HTR-8/SVneo (cell line): ENCODE measurements at places on chromosomes 4 and X.

DNA sequence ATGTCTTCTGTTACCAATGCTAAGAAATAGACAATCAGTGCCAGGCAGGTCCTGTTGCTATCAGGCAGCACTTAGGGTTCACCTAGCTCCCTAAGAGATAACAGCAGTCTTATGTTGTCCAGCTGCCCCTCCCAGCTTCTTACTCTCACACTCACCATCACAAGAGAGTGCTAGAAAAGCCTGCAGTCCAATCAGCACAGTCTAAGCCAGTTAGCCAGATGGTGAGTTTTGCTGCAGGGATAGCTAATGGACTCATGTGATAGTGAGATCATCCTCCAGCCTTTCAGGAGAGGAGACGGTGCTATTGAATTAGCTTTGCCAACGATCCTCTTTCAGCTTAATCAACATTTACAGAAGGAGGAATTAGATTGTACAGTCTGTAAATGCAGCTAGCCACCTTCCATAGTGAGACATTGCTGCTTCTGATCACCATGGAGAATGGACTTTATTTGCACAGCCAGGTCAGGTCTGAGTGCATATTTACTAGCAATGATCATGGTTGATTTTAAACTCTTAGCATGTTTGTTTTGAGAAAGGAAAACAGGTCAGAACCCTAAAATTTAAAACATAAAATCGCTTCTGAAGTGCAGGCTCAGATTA, 438.3 kb downstream of the CENPC start:
- DNase-seq: no peak

DNA sequence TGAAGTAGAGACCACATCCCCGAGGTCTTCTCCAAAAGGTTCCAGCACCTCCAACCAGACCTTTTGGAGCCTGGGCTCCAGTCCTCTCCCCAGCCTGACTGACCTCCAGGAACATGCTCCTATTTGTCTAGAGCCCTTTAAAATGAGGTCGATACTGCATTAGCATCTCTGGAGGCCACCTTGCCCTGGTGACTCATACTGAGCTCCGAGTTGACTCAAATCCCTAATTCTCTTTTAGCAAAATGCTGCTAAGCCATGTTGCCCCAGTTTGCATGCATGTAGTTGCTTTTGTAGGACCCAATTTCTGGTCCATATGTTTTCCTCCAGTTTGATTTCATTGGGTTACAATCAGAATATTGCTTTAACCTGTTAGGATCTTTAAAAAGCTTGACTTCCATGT, 43.5 kb upstream of the CITED1 start:
- DNase-seq: no peak

DNA sequence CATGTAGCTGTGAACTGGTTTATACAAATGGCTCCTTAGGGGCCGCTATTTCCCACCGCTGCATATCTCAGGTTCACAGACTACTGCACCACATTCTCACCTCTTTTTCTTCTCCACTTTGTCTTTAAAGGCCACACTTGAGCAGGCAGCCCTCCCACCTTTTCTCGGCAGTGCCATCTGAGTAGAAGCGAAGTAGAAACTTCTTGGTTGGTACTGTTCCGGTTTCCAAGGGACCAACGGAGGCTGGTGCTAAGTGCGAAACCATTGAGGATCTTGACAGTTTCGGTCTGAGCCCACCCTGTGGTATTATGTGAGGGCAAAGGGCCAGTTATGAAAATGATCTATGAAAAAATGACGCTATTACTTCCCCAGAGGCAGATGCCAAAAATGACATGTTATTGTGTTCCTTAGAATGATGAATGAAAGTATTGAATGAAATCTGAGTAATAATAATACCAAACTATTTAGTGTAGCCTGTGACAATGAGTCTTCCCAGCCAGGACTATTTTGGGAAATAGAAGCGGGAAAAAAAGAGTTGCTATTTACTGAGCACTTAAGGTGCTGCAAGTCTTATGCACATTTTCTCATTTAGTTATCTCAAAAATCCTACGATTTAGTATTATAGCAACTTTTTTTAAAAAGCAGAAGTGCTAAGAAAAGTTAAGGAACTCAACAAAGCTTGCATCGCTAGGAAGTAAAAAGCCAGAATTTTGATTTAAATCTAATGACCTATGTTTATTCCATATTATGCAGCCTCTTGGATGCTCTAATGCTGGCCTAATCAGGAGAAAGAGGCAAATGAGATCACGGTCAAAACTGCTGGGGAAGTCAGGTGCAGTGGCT, 29.6 kb upstream of the CHRNA9 start:
- no peak for DNase-seq

DNA sequence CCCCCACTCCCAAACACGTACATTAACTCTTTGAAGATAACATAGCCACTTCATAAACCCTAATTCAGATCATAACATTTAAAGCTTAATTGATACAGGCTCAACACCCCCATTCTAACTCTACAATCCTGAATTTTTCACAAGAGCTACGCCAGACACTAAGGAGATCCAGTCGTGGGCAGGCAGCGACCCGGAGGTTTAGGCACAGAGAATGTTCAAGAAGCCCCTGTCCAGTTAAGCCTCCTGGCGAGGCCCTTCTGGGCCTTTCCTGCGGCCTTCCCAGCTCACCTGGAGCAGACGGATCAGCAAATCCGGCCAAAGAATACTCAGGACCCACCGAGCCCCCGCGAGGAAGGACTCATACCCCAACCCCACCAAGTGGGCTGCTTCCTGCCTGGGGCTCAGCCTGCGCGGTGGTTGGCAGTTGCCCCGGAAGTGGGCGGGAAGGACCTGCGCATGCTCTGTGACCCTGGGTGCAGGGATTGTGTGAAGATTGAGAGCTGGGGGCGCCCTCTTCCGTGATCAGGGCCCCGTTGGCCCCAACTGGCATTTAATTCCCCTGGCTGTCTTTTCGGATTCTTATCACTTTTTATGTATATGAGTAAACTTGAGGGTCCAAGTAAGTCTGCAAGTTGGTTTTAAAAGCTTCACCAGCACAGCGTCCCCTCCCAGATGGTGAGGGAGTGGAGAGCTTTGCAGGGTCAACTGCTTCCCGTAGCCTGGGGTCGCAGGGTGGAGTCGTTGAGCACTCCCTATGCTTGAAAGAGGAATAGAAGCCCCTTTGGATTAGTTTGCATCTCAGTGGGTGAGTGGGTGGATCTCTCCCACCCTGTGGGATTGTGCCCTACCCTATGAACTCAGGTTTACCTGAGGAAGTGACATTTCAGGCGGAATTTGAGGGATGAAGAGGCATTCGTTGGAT, at the start of gene TRIM61:
Gene TRIM61 (minus strand): TSS at position 415 of the 922 bp plus-strand sequence. CDS start 7,655 bp downstream, outside the sequence.
- no peak for DNase-seq

- DNase-seq: no peak
These were observed 20.7 kb upstream of the UCHL1 start for GRCh38 chr4:41236032-41236431.

- no peak for DNase-seq
These were observed 5.6 kb downstream of the PRDM8 start for GRCh38 chr4:80202741-80203553.
